ENCODE measurements at places on chromosomes 7 and 10.

DNA sequence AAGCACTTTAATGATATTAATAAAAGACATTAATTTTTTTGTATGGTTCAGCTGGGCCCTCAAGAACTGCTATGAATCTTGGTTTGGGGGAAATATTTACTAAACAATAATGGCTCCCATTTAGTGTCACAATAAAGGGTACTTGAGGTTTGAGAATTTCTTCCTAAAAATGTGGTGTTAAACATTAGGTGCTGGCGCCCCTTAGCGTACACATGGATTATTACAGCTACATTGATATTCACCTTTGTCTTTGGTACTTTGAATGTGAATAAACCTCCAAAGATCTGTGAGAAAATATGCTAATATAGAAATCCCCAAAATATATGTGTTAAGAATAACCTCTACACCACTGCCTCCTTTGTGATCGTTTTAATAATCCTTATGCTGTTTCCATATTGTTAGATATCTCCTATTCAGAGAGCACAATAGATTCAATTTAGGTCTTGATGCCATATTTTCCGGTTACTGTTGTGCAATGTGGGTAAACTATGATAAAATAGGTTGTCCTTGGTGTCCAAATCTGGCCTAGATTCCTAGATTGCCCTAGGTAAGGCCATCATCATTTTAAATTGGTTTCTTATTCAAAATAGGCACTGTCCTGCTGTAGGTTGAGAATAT, 161.8 kb upstream of the CACNA2D1 start:
- DNase-seq: peak; percentile 7

- no peak for DNase-seq
Observed at GRCh38 chr10:11448190-11448544, 163.3 kb downstream of the USP6NL start.

DNA sequence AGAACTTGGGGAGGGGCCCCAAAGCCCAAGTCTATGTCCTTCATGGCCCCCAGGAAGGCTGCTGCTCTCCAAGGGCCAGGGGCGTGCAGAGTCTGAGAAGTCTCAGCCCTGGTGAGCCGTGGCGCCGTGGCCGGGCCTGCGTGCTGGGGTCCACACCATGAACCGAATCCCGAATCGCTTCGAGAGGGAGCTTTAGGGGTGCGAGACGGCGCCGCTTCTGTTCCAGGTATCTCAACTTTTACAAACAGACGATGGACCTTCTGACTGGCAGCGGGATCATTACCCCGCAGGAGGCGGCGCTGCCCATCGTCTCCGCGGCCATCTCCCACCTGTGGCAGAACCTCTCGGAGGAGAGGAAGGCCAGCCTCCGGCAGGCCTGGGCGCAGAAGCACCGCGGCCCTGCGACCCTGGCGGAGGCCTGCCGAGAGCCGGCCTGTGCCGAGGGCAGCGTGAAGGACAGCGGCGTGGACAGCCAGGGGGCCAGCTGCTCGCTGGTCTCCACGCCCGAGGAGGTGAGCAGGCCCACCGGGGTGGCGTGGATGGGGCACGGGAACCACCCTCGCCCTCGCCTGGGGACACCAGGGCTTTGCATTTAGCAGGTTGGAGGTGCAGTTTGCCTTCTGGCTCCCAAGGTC, 12.7 kb downstream of the STRA8 start:
- DNase-seq: no peak

- no peak for DNase-seq
Observed at GRCh38 chr7:156753229-156753560, 112.6 kb downstream of the RNF32 start.

- DNase-seq: no peak
Observed at GRCh38 chr7:40760293-40760964, 625.6 kb downstream of the SUGCT start.

Data from fibroblast of skin of left quadriceps (primary cell).